ENCODE measurements at places on chromosomes 5 and 9.

DNA sequence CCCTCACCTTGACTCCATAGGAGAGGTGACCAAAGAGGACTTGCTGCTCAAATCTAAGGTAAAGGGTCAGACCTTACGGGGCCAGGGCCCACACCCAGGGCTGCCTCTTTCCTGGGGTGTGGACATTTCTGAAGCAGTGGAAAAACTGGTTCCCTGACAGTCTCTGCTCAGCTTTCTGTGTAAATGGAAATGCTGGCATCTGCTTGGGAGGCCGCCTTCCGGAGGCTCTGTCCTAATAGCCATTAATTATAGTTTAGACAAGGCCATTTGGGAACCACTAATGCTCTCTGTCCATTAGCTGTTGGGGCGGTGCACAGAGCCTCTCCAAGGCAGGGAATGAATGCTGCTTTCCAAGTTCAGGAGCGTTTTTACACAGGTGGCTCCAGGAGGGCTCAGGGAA lies 17.3 kb downstream of the USP20 start:
- no peak for DNase-seq

GRCh38 chr5:33336891-33337636 lies 103.7 kb upstream of the TARS1 start:
- no peak for DNase-seq

GRCh38 chr9:34428325-34428958 lies 29.9 kb downstream of the FAM219A start:
- DNase-seq = no peak

DNA sequence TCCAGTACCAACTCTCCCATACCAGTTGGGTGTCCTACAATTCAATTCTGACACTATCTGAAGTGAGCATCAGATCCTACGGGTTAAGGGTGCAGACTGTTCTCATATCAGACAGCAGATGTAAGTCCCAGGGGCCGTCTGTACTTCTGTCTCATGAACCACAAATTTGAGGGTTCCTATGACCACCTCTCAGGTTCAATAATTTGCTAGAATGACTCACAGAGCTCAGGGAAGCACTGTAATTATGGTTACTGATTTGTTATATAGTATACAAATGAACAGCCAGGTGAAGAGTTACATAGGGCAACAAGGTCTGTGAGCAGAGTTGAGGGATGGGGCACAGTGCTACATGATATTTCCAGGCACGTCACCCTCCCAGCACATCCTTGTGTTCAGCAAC lies 499.1 kb downstream of the DMAC1 start:
- DNase-seq = no peak

DNA sequence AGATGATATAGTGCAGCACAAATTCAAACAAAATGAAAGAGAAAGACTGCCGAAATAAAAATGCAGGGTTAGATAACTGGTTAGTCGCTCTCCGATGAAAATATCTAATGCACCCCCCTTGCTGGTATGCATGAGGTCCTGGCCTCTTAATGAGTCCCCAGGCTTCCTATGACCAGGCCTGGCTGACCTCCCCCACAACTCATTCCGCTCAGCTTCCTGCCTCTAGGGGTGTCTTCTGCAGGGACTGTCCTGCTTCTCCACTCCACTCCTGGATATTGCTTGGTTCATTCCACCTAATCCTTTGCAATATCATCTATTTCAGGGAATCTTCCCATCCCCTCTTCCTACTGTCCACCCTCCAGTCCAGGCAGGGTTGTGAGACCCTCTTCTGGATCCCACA lies 341.8 kb downstream of the ASTN2 start:
- DNase-seq = no peak

DNA sequence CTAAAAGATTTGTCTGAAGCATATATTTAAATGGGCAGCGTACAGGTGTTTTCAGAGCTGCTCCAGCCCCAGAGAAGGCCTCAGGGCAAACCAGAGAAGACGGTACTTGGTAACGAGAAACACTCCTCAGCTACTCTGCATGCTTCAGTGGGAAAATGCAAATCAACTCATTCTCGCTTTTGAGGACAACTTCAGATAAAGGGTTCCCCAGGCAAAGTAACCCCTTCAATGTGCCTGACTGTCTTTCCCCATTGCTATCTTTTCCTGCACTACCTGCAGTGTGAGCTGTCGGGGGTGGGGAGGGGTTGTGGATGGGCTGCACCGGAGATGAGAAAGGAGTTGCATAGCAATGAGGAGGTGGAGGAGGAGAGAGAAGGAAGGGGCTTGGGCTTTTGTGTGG lies 339.7 kb upstream of the CLINT1 start:
- no peak for DNase-seq

DNA sequence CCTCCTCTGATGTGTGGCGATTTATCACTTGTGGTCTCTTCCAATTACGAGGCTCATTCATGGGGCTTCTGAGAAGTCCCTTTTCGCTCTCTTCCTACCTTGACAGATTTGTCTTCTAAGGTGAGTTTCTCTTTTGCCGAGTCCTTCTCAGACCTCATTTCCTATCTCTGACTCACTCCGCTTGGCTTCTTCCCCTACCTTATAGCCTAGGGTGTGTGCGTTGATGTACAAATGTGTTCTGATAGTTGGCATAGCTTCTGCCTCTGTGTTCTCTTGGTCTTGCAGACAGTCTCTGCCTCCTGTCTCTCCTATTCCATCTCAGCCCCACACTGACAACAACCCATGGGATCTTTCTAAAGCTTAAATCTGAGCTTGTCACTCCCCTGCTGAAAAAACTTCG lies 56.9 kb upstream of the SHB start:
- DNase-seq = no peak

DNA sequence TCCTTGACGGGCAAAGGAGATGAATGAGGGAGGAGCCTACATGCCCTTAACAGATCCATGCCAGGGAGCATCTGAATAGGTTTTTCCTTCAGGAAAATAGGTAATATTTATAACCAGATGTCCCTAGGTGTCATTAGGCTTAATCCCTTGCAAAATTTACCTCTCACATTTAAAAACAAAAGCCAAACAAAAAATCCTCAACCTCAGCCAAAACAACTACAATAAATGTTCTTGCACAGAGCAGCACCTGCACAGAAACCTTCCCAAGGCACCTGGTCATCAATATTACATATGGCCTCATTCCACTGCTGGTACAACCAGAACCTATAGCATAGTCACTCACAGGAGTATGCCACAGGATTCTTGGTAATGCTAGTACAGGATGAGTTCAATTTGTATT lies 30.1 kb downstream of the SLC38A9 start:
- no peak for DNase-seq

- DNase-seq = no peak
Observed at GRCh38 chr5:139740138-139740991, 55.2 kb upstream of the PSD2 start.

Data from AML-193 (cell line).